ENCODE measurements at places on chromosomes 6 and 20.

DNA sequence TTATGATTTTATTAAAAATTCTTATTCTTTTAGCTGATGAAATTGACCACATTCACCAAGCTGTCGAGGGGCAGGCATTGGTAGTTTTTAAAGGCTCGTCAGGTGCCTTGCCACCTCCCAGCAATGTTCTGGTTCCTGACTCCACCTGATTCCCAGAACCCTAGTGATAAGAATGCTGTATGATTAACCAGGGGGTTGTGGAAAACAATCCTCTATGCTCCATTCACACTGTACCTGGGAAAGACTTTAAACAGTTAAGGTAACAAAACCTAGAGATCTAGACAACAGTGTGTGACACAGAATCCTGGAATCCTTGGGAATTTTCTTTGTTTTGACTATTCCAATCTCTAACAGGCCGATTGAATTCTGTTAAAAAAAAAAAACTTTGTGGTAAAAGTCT is 165.7 kb upstream of the OLIG3 start:
- no peak for DNase-seq

DNA sequence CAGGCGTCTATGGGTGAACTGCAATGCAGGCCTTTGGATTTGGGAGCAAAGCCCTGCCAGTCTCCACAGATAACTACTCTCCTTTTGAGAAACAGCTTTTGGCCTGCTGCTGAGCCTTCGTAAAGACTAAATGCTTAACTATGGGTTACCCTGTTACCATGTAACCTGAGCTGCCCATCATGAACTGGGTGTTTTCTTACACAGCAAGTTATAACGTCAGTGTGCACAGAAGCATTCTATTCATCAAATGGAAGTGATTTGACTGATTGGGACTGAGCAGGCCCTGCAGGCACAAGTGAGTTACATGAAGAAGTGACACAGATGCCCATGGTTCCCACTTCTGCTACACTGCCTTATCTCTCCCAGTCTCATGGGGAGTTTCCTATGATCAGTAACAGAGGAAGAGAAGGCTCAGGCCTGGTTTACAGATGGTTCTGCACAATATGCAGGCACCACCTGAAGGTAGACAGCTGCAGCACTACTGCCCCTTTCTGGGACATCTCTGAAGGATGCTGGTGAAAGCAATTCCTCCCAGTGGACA is 319.1 kb downstream of the CD83 start:
- no peak for DNase-seq

DNA sequence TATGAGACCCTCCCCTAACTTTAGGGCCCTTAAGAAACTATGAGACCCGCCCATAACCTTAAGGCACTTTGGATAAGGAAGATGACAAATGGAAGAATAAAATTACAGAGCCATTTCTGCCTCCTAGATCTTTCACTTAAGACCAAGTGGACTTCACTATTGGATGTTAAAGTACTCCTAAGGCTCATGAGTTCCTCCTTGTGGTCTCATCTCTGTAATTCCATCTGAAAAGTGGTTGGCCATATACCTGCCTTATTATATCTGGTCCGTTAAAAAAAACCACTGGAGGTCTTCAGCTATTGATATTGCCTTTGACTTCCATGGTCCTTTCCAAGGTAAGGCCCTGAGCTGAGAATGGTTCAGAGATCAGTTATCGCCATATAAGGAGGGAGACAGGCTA is 310.3 kb downstream of the EYA4 start:
- DNase-seq, result no peak

GRCh38 chr20:58697867-58698703 is 5.5 kb downstream of the NPEPL1 start:
- no peak for DNase-seq

GRCh38 chr6:105764315-105764714 is 321.8 kb upstream of the PRDM1 start:
- DNase-seq, result no peak

- DNase-seq, result no peak
These were observed 215.6 kb upstream of the ZNF217 start for GRCh38 chr20:53809217-53809616.

- DNase-seq, result no peak
These were observed 12.8 kb downstream of the TPD52L2 start for GRCh38 chr20:63877755-63878470.

DNA sequence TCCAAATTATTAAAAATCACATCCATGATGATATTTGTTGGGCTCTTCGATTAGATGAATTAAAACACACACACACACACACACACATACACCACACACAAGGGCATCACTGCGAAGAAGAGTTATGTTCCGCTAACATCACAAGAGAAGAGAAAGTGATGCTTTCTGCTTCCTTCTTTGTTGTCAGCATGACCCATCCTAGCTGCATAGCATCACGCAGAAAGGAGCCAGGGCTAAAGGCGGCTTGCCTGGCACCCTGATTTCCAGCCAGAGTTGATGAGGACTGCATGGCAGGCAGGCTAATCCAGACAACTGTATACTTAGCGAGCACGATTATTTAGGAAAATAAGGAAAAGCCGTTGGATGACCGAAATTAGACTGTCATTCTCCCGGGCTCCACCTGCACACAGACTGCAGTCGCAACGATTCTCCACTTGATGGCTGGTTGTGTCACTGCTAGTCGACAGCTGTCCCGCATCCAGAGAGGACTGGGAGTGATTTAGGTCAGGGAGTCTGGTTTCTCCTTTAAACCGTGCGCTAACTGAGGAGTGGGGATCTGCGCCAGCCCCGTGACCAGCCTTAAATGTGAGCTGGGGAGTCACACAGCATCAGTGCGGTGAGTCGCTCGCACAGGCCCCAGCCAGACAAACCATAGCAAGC is 70.6 kb upstream of the SOX4 start:
- no peak for DNase-seq

DNA sequence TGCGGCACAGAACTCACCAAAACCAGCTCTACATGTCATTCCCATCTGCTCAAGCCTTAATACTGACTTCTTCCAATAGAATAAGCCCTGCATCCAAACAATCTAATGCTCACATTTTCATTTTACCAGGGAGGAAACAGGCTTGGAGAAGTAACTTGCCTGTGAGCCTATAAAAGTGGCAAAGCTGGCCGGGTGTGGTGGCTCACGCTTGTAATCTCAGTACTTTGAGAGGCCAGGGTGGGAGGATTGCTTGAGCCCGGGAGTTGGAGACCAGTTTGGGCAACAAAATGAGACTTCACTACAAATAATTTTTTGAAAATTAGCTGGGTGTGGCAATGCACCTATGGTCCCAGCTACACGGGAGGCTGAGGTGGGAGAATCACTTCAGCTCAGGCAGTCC is 133.7 kb downstream of the LY86 start:
- no peak for DNase-seq

- DNase-seq, result no peak
These were observed 6.2 kb downstream of the LINC00237 start for GRCh38 chr20:21099751-21100577.

DNA sequence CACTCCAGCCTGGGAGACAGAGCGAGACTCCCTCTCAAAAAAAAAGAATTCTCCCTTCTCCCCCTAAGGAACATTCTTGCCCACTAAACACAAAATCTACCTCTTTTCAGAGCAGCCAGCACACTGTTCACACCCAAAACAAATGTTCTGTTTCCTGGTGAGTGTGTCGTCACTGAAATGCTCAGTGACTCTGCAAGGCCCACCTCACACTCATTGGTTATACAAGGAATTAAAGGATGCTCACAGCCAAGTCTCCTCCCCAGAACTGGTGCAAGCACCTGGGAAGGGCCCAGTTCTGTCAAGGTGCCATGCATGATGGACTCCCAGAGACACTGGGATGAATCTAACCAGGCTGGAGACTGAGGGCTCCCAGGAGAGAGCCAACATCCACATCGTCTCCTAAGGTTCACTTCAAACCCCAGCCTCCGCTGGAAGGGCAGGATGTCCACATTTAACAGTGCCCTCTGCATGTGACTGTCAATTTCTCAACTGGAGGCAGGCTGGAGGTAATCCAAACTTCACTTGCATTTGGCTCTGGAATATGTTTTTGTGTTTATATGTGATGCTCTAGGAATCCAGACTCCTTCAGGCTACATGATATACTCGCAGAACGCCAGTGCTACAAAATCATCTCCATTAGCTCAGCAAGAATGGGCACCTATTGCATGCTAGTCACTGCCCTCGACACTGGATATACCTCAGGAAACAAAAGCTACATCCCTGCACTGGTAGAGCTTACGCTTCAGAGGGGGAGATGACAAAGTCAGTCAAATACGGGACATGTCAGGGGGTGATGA is 7.1 kb downstream of the RRBP1 start:
- no peak for DNase-seq

DNA sequence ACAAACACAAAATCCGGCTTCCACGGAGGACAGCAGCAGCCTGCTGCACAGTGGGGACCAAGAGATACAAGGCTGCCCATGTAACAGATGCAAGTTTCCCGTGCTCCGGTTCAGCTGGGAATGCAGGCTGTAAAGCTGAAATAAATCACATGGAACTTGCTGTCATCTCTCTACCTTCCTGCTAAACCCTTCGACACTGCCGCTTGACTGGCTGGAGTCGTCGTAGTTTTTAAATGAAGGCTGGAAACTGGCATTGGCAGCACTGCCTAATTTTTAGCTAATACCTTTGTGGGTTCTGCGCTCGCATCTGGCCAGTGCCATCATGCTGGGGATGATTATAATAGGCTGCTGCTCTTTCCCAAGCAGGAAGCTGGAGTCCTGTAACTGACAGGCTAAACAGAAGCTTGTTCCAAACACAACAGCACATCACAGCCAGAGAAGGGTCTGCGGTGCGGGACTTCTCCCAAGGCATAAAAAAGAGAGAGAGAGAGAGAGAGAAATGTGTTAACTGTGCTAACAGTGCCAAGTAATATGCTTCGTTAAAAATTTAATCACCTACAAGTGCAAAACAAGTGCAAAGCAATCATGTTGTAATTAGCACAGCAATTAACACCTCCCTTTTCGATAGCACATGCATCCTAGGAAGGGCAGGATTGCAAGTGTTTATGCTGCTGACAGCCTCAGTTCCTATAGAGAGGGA is 146.1 kb downstream of the TFAP2A start:
- no peak for DNase-seq

DNA sequence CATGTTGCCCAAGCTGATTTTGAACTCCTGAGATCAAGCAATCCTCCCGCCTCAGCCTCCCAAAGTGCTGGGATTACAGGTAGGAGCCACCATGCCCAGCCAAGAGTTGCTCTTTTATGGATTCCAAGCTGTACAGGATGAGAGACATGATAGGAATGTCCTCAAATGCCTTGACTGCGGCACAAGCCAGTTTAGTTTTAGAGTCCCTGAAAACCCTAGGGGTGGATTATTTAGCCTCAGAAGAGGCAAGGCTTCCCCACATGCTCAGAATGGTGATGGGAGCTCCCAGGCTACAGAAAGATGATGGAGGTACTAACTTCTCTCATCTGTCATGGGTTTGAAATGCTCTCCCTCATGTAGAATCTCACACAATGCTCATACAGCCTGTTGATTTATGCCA is 280.5 kb upstream of the PRND start:
- DNase-seq, result no peak

DNA sequence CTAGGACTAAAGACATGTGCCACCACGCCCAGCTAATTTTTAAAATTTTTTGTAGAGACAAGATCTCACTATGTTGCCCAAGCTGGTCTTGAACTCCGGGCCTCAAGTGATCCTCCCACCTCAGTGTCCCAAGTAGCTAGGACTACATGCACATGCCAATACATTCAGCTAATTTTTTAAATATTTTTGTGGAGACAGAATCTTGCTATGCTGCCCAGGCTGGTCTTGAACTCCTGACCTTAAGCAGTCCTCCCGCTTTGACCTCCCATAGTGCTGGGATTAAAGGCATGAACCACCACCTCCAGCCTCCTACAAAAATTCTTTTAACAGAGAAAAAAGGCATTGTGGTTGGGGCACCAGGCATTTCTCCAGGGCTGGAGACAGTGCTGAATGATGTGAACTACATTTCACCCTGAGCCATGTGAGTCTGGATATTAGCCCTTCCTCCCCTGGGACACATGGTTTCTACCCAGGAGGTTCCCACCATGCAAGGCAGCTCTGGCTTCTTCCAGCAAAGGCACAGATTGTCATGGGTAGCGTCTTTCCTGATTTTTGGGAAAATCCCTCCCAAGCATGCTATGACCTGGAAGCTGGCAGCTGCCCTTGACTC is 36.3 kb upstream of the CMTR1 start:
- no peak for DNase-seq

DNA sequence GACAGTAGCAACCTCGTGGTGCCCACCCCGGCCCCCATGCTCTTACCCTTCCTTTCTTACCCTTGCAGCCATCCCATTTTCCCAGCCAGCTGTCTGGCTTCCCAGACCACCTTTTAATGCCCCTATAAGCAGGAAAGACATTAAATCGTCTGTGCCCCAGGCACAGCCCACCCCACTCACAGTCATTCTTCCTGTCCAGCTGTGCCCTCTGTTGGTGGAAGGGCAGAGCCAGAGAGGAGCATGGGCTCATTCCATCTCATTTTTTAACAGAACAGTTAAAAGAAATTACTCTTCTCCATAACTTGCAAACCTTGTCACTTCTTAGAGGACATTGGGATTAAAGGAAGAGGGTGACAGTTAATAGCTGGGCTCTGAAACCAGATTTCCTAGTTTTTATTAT is 240.5 kb downstream of the NRN1 start:
- no peak for DNase-seq

- no peak for DNase-seq
These were observed 109.1 kb downstream of the TFAP2B start for GRCh38 chr6:50927800-50928199.

DNA sequence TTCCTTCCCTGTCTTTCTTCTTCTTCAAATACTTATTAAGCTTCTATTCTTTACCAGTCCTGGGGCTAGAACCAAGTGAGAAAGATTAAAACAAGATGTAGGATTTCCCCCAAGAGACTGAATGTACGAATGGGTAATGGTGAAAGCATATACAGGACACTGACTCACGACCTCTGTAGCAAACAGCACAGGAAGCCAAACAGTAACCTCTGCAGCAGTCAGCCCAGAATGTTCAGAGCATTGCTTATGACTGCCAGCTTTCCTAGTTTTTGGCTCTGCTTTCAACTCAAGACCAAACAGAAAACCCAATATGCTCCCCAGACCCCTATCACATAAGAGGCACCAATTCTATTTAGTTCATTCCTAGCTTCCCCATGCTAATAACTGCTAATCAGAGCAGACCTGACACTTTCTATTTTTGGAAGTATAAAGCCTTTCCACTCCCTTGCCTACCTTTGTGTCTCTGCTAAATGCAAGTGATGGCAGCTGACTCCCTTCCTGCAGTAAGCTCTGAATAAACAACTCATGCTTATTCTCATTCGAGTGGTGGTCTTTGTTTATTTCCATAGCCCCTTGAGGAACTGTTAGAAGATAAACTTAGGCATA is 690.6 kb downstream of the EPM2A start:
- DNase-seq, result no peak

All from esophagus squamous epithelium (tissue), 5 donors.